ENCODE measurements at places on chromosomes 6 and 20. TPM values are rescaled to one million over a fixed set of nuclear protein-coding genes. Genes with fewer than 3 reads are reported as not detected.

DNA sequence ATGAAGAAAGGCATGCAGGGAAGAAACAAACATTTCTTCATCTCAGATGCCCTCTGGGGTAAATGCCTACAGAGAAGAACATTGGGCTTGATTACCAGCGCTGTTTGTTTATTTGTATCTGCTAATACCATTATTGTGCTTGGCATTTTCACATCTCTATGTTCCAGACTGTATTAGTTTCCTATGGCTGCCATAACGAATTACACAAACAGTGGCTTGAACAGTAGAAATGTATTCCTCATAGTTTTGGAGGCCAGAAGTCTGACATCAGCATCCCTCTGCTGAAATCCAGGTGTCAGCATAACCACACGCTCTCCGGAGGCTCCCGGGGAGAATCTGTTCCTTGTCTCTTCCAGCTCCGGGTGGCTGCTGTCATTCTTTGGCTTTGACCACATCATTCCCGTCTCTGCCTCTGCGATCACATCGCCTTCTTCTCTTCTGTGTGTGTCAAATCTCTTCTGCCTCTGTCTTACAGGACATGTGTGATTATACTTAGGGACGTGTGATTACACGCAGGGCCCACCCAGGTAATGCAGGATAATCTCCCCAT lies 241.6 kb upstream of the SUPT3H start:
- no peaks in the 10 kb centered on the region for H3K27me3 ChIP-seq
- no peak for DNase-seq
- no peaks in the 10 kb centered on the region for H3K36me3 ChIP-seq
- no peak overlapping the region for H3K27ac ChIP-seq

DNA sequence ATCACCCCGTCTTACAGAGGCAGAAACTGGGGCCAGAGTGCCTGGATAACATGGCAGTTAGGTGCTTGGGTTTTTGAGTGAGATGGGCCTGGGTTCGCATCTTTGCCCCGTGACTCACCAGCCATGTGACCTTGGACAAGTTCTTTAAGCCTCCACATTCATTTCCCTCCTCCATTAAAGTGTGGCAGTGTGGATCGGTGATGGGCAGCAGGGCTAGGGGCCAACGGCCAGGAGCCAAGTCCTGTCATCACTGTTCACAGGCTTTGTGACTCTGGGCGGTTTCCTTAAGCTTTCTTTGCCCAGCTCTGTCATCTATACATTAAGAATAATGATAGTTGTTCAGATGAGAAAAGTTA lies 85.5 kb upstream of the PMEPA1 start:
- no peaks in the 10 kb centered on the region for H3K4me1 ChIP-seq
- no peak for DNase-seq
- no peaks in the 10 kb centered on the region for H3K27me3 ChIP-seq
- no peak overlapping the region for H3K4me3 ChIP-seq

DNA sequence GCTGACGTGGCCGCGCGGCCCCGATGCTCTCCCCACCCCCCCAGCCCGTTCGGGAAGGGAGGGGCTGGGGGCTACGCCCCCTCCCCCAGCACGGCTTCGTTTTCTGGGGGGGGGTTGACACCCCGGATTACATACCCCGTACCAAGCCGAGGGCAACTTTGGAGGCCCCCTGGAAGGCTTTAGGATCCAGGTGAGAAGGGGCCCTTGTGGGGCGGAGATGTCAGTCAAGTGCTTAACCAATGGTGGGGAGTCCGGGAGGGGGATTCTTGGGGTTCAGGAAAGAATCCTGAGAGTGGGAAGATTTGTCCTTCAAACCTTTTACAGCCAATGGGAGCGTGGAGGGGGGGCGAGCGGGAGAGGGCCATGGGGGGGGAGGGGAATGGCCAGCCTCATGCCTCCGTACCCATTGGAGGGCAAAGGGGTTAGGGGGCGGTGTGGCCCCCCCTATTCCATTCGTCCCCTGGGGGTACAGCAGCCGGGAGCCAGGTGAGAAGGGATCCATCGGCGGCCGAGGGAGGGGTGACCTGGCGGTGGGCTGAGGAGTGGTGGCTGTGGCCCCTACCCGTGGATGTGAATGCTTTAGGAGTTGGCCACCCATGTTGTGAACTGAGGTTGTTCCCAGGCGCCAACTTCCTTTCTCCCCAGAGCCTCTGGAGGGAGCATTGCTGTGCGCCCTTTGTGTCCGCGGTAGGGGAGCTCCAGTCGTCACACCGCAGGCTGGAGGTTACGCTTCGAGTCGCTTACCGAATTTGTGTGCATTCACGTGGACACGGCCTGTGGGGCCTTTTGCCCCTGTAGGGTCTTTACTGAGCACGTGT lies 682 bp downstream of the BRD2 start:
- H3K27ac ChIP-seq: peak overlapping the region; percentile 95
- H3K4me3 ChIP-seq: peak overlapping the region; percentile 54
- peaks cover 4% of the 10 kb centered on the region for H3K4me1 ChIP-seq
- no peaks in the 10 kb centered on the region for H3K27me3 ChIP-seq
- no peaks in the 10 kb centered on the region for H3K36me3 ChIP-seq

GRCh38 chr6:166716910-166717617 lies 90.0 kb upstream of the RPS6KA2 start:
- no peak overlapping the region for H3K27ac ChIP-seq
- H3K36me3 ChIP-seq: no peaks in the 10 kb centered on the region
- peaks cover 5% of the 10 kb centered on the region for H3K4me1 ChIP-seq
- H3K27me3 ChIP-seq: no peaks in the 10 kb centered on the region

RNF5 gene
- total RNA-seq: 49.2 TPM
